ENCODE measurements at places on chromosomes 6 and 20.

DNA sequence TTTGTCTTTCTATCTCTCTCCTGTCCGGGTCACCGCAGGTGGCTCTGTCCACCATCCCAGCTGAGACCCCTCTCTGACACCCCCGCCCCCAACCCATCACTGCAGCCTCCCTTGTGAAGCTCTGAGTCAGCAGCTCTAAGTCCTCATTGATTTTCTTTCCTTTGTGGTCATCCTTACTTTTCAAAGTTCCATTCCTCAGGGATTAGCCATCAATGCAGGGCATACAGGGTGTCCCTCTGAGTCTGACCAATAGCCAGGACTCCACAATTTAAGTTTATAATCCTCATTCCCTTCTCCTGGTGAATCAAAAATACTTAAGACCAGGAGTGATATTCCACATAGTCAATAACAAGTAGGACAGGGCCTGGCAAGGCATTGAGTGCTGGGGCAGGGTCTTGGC, 333.3 kb upstream of the CNR1 start:
- DNase-seq, result no peak

DNA sequence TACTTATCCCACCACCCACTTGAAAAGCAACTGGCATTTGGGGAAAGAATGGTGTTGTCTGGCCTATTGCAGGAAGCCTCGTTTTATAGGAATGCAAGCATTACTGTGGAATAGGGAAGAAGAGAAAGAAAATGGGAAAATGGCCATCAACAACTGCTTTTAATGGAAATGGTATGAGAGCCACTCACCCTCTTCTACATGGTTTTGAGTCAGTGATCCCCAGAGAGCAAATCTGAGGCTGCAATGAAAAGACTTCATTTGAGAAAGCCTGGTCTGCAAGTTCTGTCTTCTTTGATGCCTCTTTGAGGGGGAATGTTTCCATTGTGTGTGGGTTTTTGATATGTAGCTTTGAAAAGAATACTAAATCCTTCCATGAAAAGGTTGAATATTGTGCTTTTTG, 172.3 kb upstream of the HDDC2 start:
- no peak for DNase-seq

GRCh38 chr6:131419702-131420101, 153.3 kb upstream of the ARG1 start:
- DNase-seq, result no peak

GRCh38 chr6:23534351-23534750, 591.7 kb upstream of the NRSN1 start:
- DNase-seq, result no peak

DNA sequence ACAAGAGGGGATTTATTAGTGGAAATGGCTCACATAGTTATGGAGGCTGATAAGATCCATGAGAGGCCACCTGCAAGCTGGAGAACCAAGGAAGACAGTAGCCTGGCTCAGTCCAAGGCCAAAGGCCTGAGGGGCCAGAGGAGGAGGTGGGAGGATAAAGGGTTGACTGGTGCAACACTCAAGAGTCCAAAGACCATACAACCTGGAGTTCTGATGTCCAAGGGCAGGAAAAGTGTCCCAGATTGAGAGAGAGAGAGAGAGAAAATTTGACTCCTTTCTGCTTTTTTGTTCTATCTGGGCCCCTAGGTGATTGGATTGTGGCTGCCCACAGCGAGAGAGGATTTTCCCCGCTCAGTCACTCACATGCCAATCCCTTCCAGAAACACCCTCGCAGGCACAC, 8.0 kb downstream of the HLA-F start:
- DNase-seq, result no peak

- peak; percentile 42 for DNase-seq
Observed at GRCh38 chr20:59007665-59008511, 834 bp upstream of the CTSZ start.

GRCh38 chr6:147538821-147539220, 30.3 kb downstream of the SAMD5 start:
- no peak for DNase-seq

- no peak for DNase-seq
Observed at GRCh38 chr6:1949538-1949937, 295.9 kb downstream of the GMDS start.

- no peak for DNase-seq
Observed at GRCh38 chr6:36743538-36744303, 46.1 kb downstream of the RAB44 start.

- no peak for DNase-seq
Observed at GRCh38 chr20:38173237-38174156, 8.4 kb upstream of the TGM2 start.

DNA sequence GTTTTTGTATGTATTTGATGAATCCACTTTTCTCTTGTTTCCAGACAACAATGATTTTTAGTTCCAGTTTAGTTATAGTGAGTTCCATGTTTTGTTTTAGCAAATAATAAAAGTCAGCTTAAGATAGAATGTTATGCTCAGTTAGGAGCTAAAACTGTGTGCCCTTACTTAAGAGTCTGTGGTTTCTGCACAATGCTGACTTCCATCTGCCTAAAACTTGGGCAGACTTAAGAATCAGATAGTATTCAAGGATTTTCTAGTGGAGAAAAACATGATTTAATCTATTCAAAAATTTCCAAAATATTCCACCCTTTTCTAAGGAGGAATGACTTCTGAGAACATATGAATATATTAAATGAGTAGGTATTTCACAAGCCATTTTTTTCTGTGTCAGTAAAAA, 32.8 kb downstream of the LAMA4 start:
- no peak for DNase-seq

DNA sequence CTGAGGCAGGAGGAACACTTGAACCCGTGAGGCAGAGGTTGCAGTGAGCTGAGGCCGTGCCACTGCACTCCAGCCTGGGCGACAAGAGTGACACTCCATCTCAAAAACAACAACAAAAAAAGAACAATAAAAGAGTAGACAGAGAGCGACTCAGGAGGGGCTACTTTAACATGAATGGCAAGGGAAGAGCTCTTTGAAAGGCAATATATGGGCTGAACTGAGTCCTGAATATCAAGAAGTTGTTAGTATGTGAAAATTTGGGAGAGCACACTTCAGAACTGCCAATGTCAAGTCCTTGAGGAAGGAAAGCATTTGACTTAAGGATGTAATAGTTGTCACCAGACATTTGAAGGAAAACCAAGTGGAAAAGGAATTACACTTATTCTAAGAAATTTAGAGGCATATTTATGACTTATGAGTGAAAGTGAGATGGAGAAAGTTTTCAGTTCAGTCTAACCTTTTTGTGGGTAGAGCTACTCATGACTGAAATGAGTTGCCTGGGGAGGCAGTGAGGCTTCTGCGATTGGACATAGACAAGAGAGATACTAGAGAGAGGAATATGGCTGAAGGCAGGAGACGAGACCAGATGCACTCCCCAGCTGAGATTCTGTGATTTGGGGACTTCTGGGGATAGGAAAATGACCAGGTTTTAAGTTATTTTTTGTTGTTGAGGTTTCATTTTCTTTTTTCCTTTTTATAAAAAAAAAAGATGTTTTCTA, 48.6 kb upstream of the SLC16A10 start:
- no peak for DNase-seq

DNA sequence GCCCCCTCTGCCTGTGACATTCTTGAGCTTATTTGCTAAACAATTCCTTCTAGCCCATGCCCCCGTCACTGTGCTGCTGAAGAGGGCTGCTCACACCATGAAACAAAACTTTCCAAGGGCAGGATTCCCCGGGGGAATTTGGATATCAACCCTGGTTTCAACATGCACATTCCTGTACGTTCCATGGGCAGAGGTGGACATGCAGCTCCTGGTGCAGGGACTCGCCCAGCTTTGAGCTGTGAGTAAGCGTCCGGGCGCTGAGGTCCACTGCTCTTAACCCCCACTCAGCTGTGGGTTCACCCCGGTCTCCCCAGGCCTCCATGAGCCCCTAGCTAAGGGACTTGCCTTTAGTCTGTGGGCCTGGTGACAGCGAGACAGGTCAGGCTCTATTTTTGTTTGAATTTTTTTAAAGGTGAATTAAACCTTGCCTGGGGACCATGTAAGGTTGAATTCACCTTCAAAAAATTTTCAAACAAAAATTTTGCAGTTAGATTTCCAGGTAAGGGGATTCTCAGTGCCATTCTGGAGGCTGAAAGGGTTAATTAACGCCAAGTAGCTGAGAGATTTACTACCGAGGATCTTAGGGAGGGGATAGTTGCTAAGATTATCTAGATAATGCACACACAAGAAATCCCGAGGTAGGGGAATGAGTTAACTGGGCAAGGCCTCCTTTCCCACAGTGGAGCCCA, 70.3 kb upstream of the SLC22A23 start:
- DNase-seq, result no peak

- DNase-seq, result no peak
Observed at GRCh38 chr20:58407966-58408557, 19.0 kb downstream of the VAPB start.

DNA sequence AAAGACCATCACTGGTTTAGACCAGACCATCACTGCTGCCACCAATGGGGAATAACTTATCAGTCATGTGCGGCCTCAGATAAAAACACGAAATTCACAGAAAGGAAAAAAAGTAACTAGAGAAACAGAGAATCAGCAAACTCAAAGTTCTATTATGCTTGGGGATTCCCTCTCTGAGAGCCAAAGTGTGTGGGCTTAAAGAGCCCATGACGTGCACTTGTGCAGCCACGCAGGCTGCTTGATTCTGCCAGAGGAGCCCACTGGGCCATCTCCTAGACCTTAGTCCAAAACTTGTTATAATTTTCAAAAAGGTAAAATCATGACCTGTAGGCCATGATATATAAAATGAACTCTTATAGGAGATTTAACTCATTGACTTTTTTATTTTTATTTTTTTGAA, 15.2 kb downstream of the RAB44 start:
- DNase-seq, result no peak

DNA sequence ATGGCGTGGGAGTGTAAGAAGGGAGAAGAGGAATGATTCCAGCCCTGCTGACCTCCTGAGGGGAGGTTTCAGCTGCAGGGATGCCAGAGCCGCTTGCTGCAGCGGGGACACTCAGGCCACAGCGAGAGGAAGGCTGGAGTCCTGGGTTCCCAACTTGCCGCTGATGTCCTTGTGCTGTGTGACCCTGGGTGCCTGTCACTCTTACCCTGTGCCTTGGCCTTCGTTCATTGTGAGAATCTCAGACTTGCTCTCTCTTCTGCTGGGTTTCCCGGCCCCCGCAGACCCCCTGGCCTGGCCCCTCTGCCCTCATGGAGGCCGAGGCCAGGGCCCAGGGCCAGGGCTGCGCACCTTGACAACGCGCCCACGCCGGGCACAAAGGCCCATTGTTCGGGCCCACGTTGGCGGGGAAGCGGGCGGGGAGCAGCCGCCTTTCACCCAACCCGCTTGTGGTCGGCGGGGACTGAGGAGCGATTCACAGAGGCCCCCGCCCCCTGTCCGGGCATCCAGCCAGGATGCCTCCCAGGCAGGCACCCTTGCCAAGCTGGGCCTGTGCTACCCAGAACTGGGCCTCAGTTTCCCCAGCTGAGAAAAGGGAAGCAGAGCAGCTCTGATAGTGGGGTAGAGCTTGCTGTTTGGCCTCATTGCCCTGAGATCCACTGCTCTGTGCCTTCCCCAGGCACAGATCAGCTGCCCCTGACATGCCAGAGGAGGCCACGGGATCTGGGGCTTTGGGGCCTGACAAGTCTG, 52.4 kb downstream of the CEBPB start:
- DNase-seq, result no peak

- DNase-seq, result no peak
Observed at GRCh38 chr6:76768556-76768955, 694.7 kb downstream of the HTR1B start.

GRCh38 chr20:38214256-38215193, 46.0 kb downstream of the KIAA1755 start:
- no peak for DNase-seq

- no peak for DNase-seq
Observed at GRCh38 chr6:111601886-111602285, 3.8 kb downstream of the TRAF3IP2 start.

DNA sequence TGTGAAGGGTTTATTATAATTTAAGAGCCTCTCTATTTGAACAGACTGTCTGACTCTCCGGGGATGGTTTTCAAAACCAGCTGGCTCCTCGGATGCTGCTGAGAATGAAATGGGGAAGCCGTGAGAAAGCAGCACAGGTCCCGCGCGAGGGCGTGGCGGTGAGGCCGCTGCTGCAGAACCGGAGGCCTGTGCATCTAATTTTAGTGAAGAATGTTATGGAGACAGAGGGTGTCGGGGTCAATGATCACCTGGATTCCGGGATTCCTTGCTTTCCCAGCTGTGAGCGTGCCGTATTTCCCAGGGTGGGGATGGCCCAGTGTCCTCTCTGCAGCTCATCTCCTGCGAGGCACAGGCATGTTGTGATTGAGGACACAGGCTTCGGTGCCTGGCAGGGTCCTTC, 348.0 kb downstream of the CDH4 start:
- DNase-seq, result no peak

DNA sequence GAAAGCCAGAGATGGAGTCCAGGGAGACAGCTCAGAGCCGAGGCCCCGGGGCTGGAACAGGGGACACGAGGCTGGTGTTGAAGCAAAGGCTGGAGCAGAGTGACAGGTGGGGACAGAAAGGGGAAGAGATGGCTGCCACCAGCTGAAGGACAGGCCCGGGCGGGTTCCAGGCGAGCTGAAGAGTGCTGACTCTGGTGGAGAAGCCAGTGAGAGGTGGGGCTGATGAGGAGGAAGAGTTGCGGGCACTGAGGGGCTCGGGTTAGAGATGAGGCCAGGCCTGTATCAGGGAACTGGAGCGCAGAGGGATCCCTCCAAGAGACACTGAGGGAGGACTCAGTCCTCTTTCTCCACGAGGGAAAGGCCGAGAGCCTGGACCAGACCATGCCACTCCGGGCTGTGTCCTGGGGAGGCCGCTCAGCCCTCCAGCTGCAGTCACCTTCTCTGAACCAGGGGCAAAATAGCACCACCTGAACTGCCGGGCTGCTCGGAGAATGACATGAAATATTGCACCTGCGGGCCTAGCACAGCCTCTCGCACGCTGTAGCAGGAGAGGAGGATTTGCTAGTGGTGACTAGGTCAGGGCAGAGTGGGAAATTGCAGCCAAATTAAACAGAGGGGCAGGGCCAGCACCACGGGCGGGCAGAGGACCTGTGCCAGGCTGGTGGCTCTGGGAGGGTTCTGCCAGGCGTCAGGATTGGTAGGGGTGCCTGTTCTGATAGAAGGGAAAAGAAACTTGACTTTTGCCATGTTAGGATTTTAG, 175.9 kb downstream of the ZDHHC14 start:
- DNase-seq, result no peak

- no peak for DNase-seq
Observed at GRCh38 chr6:157376706-157377230, 4.2 kb upstream of the ZDHHC14 start.

DNA sequence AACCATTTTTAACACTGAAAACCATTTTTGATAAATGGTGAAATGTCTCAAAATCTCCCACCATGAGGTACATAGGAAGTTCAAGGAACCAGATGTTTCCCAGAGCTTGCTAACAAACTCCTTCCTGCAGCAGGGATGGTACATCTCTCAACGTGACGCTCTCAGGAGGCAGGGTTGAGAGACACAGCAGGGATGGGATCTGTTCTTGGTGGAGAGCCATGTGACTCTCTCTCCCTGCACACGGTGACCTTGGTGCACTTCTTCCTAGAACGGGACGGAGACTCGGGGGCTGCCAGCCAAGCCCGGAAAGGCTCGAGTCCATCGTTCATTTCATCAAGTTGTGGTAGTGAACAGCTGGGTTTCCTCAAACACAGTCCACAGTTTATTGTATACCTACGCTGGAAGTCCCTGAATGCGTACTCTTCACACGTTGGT, 94.2 kb downstream of the FAM50B start:
- no peak for DNase-seq
